ENCODE measurements at places on chromosomes 12 and 14. TPM values are rescaled to one million over a fixed set of nuclear protein-coding genes. Genes with fewer than 3 reads are reported as not detected.

DNA sequence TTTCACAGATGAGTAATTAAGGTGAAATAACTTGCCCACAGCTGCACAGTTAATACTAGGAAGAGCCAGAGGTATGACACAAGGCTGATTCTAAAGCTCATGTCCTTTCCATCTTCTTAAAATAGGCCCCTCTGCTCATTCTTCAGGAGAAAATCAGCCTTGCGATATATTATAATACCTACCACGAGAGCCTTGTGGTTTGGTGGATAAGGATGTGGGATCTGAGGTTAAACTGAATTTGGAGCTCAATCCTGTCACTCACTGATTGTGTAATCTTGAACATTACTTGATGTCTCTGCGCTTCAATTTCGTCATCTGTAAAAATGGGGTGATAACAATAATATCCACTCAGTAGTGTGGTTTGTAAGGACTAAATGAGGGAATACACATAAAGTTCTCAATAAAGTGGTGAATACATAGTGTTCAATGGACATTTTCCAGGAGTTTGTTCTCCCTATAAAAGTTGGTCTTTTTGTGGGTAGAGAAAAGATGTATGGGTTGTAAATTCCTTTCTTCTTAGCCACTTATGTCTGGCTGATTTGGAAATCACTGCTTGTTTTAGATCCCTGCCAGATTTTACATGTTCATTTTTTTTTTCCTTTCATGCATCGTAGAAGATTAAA, 25.1 kb upstream of the ATP2B1 start:
- DNase-seq = no peak
- H3K36me3 ChIP-seq = no peaks in the 10 kb centered on the region
- no peaks in the 10 kb centered on the region for H3K27me3 ChIP-seq
- no peak overlapping the region for H3K4me3 ChIP-seq
- no peaks in the 10 kb centered on the region for H3K4me1 ChIP-seq
- H3K27ac ChIP-seq = no peak overlapping the region

- no peak overlapping the region for H3K27ac ChIP-seq
- DNase-seq = no peak
- H3K36me3 ChIP-seq = no peaks in the 10 kb centered on the region
- no peaks in the 10 kb centered on the region for H3K27me3 ChIP-seq
- H3K4me3 ChIP-seq = no peak overlapping the region
Measured at GRCh38 chr12:25089738-25090137, 105.2 kb downstream of the DNAI7 start.

ADAM21 gene
- total RNA-seq = 0.69 TPM

LALBA gene
- not detected for total RNA-seq

MYH6 gene
- total RNA-seq = not detected
